ENCODE measurements at places on chromosomes 6 and 20. TPM values are rescaled to one million over a fixed set of nuclear protein-coding genes. Genes with fewer than 3 reads are reported as not detected.

The EEF1A2 gene
- total RNA-seq: 679 TPM

The LAMP5 gene
- total RNA-seq: not detected

The PLEKHG1 gene
- total RNA-seq: 9.3 TPM

The DDX43 gene
- 0.80 TPM for total RNA-seq

The MLN gene
- total RNA-seq: not detected

The PHACTR1 gene
- total RNA-seq: 12.2 TPM

The PRND gene
- total RNA-seq: not detected

GRCh38 chr6:11275598-11275997, 43.1 kb upstream of the NEDD9 start:
- DNase-seq: no peak

DNA sequence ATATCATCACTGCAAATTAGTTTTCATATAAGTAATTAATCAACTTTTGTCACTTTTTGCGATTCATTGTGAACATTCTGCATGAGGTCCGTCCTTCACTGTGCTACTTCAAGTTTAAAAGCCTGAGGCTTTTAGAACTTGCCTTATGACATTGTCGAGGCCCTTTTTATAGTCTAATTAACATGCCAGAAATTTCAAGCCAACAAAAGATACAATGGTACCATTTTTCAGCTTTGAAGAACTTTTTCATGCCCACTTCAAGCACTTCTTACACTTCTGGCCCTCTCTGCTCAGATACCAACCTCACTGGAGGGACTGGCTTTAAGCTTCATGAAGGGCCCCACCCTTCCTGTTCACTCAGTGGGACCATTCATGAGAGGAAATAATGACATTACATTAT, 323.1 kb downstream of the TPBG start:
- no peak for DNase-seq

DNA sequence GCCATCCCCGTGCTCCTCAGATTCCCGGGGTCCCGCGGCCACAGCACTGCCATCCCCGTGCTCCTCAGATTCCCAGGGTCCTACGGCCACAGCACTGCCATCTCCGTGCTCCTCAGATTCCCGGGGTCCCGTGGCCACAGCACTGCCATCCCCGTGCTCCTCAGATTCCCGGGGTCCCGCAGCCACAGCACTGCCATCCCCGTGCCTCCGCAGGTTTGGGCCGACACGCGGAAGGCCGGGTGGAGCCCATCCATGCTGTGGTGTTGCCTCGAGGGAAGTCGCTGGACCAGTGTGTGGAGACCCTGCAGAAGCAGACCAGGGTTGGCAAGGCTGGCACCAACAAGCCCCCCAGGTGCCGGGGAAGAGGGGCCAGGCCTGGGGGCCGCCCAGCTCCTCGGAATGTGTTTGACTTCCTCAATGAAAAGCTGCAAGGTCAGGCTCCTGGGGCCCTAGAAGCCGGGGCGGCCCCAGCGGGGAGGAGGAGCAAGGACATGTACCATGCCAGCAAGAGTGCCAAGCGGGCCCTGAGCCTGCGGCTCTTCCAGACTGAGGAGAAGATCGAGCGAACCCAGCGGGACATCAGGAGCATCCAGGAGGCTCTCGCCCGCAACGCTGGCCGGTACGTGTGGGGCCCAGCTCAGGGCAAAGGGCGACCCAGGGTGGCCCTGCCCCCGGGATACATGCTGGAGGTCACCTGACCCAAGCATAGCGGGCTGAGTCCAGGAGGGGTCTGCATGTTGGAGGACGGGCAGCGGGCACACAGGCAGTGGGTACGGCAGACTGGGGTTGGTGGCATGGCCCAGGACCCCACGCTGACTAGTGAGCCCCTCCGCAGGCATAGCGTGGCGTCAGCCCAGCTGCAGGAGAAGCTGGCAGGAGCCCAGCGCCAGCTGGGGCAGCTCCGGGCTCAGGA, 1.3 kb upstream of the LIME1 start:
- DNase-seq: no peak

- DNase-seq: no peak
Observed at GRCh38 chr20:56765172-56766073, 136.3 kb downstream of the TFAP2C start.

DNA sequence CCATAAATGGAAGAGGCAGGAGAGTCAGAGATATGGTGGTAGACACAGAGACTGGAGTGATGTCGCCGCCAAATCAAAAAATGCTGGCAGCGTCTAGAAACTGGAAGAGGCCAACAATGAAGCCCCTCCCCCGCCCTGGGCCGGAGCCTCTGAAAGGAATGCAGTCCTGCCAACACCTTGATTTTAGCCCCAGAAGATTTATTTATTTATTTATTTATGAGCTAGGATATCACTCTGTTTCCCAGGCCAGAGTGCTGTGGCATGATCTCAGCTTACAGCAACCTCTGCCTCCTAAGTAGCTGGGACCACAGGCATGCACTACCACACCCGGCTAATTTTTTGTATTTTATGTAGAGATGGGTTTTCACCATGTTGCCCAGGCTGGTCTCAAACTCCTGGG, 82.6 kb upstream of the CCDC167 start:
- DNase-seq: no peak

DNA sequence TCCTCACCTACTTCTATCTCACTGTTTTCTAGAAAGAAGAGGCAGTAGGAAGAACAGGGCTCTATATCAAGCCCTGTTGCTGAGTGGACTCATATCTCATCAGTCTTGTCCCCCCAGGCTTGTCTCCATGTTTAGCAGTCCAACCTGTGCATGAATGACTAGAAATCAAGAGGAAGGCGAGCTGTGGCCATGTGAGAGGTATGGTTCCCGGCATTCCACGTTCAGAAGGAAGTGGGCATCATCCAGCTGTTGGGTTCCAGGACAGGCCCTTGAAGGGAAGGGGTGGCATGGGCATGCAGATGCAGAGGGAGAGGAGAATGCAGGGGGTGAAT, 176.6 kb downstream of the MRPL14 start:
- no peak for DNase-seq

GRCh38 chr6:69343851-69344250, 453.0 kb downstream of the LMBRD1 start:
- DNase-seq: no peak

GRCh38 chr20:44532981-44533331, 11.1 kb upstream of the SERINC3 start:
- DNase-seq: no peak

GRCh38 chr20:5215672-5216304, 89.0 kb downstream of the CDS2 start:
- no peak for DNase-seq

Measured in left cardiac atrium (tissue), 4 donors.